ENCODE measurements at places on chromosomes 1 and 21.

- DNase-seq: no peak
Measured at GRCh38 chr21:45040739-45041138, 33.6 kb upstream of the ADARB1 start.

GRCh38 chr1:32761936-32762335 lies 55.2 kb downstream of the YARS1 start:
- DNase-seq: no peak

- no peak for DNase-seq
Measured at GRCh38 chr1:153978274-153978909, 918 bp upstream of the JTB start.

DNA sequence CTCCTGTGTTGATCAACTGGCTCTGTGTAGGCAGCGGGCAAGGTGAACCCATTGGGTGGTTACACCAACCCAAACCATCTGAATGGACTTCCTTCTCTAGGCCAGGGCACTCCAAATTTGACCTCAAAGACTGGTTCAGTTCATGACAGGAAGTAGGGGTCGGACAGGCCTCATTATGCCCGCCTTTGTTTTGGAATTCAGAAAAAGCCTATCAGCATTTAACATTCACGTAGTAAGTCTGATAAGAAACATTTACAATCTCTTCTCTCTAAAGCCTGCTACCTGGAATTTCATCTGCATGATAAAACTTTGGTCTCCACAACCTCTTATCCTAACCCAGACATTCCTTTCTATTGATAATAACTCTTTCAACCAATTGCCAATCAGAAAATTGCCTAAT lies 97.1 kb upstream of the ETV3 start:
- no peak for DNase-seq

- DNase-seq: no peak
Measured at GRCh38 chr1:86061551-86061990, 95.0 kb downstream of the COL24A1 start.

Measured in iPS-NIHi11 (cell line).